H4 (cell line): ENCODE measurements at places on chromosomes 16 and 17. TPM values are rescaled to one million over a fixed set of nuclear protein-coding genes. Genes with fewer than 3 reads are reported as not detected.

The C1QTNF8 gene
- total RNA-seq: not detected in 2 replicates

The HYDIN gene
- total RNA-seq: 0.15 and 0.64 TPM in 2 replicates

The WNT9B gene
- not detected in 2 replicates for total RNA-seq

The CACNG3 gene
- total RNA-seq: not detected in 2 replicates

The TNP2 gene
- total RNA-seq: not detected in 2 replicates

The SLC25A10 gene
- 51.6 and 77.0 TPM in 2 replicates for total RNA-seq

DNA sequence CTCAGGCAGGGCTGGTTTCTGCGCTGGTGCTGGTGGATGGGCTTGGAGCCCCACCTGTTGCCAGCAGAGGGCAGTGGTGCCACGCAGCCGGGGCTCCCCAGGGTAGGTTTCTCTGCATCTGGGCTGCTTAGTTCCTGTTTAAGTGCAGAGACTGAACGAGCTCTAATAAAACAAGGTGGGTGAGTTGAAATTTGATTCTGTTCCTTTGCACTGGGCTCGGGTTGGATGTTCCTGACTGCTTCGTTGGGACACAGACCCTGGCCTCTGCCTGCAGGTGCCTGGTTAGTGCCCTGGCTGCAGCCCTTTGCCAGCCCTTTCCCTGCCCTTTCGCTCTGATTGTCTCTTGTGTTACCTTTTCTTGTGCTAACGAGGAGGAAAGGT, 30.0 kb downstream of the TBCD start:
- peak; percentile 57 for DNase-seq

- no peak for DNase-seq
Observed at GRCh38 chr17:64532409-64532808, 25.6 kb downstream of the CEP95 start.

GRCh38 chr17:58006560-58006923, 504 bp downstream of the SRSF1 start:
- peak; percentile 70 for DNase-seq

DNA sequence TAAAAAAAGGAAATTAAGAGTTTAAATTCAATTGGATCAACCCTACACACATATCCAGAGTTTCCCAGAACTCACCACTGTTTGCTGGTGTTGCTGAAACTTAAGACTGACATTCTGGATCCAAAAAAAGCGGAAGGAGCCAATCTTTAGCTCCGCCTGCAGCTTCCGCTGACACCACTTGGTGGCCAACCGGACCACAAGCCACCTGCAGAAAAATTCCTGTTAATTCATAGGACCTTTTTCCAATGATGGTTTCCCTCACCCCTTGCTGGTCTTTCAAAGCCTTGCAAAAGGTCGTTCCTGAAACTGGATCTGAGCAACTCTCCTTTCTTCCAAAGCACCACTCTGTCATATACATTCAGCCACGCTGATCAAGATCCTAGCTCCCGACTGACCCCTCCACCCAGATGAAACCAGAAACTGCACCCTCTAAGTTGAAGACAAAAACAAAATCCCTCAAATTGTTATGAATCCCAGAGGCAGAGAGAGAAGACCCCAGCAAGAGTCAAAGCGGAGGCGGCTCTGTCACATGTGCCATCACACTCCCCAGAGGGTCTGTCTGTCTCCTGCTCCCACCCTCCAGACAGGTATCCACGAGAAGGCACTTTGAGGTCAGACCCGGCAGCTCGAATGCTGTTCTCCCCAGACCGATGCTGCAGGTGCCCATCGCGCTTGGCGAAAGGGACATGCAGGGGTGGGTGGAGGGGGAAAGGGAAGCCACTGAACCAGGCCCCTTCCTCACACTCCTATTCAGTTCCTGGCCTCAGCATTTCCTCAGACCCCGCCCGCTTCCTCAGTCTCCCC, 773 bp downstream of the BLTP2 start:
- peak; percentile 42 for DNase-seq

- DNase-seq: no peak
Observed at GRCh38 chr17:69066482-69066881, 5.8 kb upstream of the ABCA9 start.

- DNase-seq: no peak
Observed at GRCh38 chr16:68739964-68740627, 3.0 kb downstream of the CDH1 start.

GRCh38 chr17:44543213-44543904, 13.9 kb upstream of the FZD2 start:
- DNase-seq: peak; percentile 68

GRCh38 chr17:75524970-75525805, at the start of gene LLGL2:
LLGL2 (plus strand) TSS chr17:75525697; CDS start chr17:75543427, 17,730 bp downstream.
- DNase-seq: peak; percentile 52

DNA sequence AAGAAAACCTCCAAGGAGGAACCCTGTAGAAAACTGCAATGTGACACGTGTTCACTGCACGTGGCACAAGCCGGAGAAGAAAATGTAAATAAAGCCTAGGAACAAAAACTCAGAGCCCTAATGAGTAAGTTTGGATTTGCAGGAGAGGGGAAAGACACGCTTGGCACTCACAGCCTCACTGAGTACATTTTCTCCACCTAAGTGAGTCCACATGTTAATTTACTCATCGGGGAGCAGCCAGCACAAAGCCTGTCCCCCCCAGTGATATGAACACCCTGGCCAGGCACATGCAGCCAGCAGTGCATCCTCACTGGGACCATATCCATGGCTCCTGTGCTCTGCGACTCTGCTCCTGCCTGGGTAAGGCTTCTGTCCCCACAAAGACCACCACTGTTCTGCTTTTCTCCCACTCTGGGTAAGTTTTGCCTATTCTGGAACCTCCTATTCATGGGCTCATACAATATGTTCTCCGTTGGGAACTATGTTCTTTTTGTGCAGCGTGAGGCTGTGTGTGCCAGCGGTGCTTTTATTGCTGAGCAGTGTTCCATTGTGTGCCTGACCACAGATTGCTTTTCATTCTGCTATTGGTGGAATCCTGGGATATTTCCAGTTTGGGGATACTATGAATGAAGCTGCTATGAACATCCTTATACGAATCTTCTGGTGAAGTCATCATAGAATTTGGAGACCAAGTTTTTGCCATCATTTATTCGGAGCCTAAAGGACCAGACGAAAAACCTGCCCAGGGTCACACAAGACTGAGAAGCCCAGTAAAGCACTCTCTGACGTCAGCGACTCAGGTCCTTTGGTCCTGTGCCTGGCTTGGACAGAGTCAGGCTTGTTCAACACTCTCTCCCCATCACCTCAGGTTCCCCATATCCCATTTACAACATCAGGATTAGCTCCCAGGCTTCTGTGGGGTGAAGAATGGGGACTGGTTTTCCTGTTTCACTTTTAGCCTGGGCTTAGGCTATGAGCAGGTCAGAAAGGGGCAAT, 53.3 kb downstream of the RNF112 start:
- DNase-seq: no peak
